ENCODE measurements at places on chromosomes 12 and 14. TPM values are rescaled to one million over a fixed set of nuclear protein-coding genes. Genes with fewer than 3 reads are reported as not detected.

DNA sequence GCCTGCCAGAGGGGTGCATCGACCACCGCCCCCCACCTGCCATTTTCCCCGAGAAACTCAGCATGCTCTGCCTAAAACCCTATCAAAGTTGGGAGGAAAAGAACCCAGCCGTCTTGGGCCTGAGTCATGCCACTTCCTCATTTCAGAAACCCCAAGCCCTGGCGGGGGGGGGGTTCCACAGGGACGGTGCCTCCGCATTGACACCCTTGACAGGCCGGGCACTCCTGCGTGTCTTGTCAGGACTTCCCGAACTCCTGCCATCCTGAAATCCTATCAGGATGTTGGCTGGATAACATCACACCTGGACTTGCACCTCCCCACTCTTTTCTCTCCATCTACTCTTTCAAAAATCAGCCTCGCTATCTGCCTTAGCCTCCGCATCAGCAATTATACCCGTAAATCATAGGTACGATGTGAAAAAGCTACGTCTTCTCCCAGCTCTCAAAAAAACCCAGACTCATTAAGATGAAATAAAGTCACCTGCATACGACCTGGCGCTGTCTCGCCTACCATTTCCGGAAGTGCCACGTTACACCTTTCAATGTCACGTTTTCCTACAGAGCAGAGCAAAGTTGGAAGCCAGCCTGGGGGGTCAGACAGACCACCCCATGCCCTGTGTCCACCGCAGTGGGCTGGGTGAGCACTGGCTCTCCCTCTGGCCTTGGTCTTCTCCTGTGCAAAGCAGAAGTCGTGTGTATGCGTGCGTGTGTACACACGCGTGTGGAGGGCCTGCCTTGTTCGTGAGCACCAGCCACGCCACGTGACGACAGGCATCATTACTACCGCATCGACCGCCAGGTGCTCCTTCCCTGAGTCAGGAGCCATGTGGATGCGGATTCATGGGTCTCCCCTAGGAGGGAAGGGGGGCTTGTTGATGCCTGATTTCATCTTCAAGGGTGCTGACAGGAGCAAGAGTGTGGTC is 96.7 kb downstream of the RFLNA start:
- no peak for DNase-seq

TMTC1 gene
- 21.8 TPM for polyA plus RNA-seq

GRCh38 chr12:65662590-65662989 is 161.7 kb upstream of the HMGA2 start:
- no peak for DNase-seq

DNA sequence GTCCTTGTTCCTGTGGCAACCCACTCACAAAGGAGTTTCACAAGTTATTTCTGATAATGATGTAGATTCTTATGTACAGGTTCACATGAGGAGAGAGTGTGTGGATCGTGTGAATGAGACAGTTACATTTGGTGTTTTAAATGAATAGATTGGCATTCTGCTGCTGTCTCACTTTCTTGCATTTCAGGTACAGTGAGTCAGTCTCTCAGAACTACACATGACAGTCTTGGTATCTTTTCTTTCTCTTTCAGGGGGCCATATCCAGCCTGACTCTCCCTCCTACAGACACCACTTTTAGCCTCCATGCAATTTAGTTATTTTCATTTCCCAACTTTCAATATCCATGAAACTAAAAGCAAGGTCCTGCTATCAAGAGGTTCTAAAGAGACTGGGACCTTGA is 19.9 kb upstream of the TMTC2 start:
- no peak for DNase-seq

RPL10L gene
- polyA plus RNA-seq = not detected

Measured in BJ (cell line).